Osteocyte (in vitro differentiated cells): ENCODE measurements at places on chromosomes 2 and 18. TPM values are rescaled to one million over a fixed set of nuclear protein-coding genes. Genes with fewer than 3 reads are reported as not detected.

- DNase-seq: no peak
Observed at GRCh38 chr2:201261906-201262305, 1.6 kb downstream of the CASP8 start.

DNA sequence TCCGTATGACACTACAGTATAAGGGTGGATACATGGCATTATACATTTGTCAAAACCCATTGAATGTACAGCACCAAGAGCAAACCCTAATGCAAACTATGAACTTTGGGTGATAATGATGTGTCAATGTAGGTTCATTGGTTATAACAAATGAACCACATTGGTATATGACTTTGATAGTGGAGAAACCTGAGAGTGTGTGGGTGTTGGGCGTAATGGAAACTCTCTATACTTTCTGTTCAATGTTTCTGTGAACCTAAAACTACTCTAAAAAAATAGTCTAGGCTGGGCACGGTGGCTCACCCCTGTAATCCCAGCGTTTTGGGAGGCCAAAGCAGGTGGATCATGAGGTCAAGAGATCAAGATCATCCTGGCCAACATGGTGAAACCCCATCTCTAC lies 6.5 kb upstream of the ACTG2 start:
- DNase-seq: no peak

DNA sequence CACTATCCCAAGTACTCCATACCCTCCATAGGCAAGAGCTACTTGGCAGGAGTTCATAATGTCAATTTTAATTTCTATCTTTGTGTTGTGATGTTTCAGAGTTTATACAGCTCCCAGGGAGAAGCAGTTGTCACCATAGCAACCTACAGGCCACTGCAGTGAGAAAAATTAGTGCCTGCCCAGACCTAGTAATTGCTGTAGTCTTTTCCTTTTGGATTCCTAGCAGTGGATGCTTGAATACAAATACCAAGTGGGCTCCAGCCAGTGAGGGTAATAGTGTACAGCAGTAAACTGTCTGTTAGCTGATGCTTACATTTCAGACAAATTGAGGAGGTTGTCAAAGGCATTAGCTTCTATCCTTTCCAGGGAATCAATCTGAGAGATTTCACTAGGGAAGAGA lies 26.7 kb downstream of the LHCGR start:
- no peak for DNase-seq

DNA sequence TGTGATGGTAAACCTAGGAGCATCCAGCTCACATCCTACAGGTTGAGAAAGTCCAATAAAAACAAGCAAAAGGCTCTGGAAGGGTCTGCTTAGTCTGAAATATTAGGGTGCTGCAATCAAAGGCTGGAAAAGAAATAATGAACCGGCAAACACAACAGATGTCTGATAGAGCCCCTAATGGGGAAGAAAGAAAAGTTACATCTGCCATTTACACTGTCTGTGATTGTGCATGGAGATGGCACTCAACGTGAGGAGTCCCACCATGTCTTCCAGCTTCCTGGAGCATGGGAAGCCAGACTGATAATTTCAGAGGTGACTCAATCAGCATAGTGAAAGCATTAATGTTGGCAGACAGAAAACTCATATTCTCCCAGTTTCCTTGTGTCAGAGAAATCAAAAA lies 307.8 kb downstream of the EPHA4 start:
- no peak for DNase-seq

Gene TMEM200C
- total RNA-seq: 1.6 and 2.1 TPM in 2 replicates
